Calu3 (cell line): ENCODE measurements at places on chromosomes 6 and 20. TPM values are rescaled to one million over a fixed set of nuclear protein-coding genes. Genes with fewer than 3 reads are reported as not detected.

- DNase-seq = no peak
- no peak overlapping the region for H3K27ac ChIP-seq
- H3K36me3 ChIP-seq = no peaks in the 10 kb centered on the region
- no peaks in the 10 kb centered on the region for H3K27me3 ChIP-seq
Observed at GRCh38 chr6:44024574-44025219, 102.6 kb downstream of the MRPL14 start.

- H3K36me3 ChIP-seq = no peaks in the 10 kb centered on the region
- no peak overlapping the region for H3K4me3 ChIP-seq
- no peak for DNase-seq
- no peaks in the 10 kb centered on the region for H3K27me3 ChIP-seq
- no peak overlapping the region for H3K27ac ChIP-seq
Observed at GRCh38 chr6:107237992-107238660, 122.8 kb upstream of the BEND3 start.

DNA sequence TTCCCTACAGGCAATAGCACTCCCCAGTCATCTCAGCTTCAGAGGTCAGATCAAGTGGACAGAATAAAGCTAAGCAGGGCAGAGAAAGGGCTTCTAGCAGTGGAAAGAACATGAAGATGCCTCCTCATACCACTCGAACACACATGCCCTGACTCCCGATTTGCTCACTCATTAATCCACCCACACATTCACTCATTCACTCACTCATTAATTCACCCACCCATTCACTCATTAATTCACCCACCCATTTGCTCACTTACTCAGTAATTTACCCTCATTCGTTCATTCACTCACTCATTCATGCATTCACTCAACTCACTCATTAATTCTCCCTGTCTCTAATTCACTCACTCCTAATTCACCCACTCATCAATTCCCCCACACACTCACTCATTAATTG lies 43.9 kb downstream of the HNF4A start:
- peaks cover 55% of the 10 kb centered on the region for H3K4me1 ChIP-seq
- no peak for DNase-seq
- no peak overlapping the region for H3K4me3 ChIP-seq
- H3K27me3 ChIP-seq = no peaks in the 10 kb centered on the region
- H3K36me3 ChIP-seq = peaks cover 2% of the 10 kb centered on the region

- H3K4me3 ChIP-seq = peak within 1 kb of the TSS; percentile 66
- H3K4me1 ChIP-seq = peaks cover 10% of the 10 kb centered on the region
- peaks cover 4% of the 10 kb centered on the region for H3K36me3 ChIP-seq
- H3K27ac ChIP-seq = no peak within 1 kb of the TSS
- peak; percentile 8 for DNase-seq
- H3K27me3 ChIP-seq = peaks cover 83% of the 10 kb centered on the region
Observed at GRCh38 chr20:1001911-1002681, at the start of gene RSPO4. RSPO4 (minus strand) TSS chr20:1002311; CDS start chr20:1002164, 147 bp downstream.

GRCh38 chr6:52503851-52504781 lies 72.7 kb downstream of the TRAM2 start:
- H3K27ac ChIP-seq = peak overlapping the region; percentile 25
- peaks cover 20% of the 10 kb centered on the region for H3K36me3 ChIP-seq
- H3K27me3 ChIP-seq = no peaks in the 10 kb centered on the region
- peak overlapping the region; percentile 28 for H3K4me3 ChIP-seq

DNA sequence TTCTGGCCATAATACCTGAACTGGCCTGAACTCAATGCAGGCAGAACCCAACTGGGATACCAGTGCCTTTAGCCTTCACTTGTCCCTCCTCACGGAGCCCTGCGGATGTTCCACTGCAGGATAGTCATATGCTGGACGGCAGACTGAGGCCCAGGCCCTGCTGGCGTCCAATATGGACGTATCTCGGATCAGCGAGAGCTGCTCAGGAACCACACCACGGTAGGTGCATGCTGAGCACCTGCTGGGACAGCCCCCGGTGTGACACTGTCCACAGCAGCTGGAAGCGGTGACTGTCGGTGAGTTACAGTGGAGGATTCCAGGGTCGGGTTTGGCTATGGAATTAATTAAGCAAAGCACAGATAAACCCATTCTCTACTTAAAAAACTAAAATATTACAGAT lies 48.7 kb downstream of the PSMG4 start:
- H3K27ac ChIP-seq = no peak overlapping the region
- DNase-seq = no peak
- H3K27me3 ChIP-seq = peaks cover 52% of the 10 kb centered on the region
- no peaks in the 10 kb centered on the region for H3K4me1 ChIP-seq
- H3K36me3 ChIP-seq = no peaks in the 10 kb centered on the region

GRCh38 chr6:150366118-150366778 lies 2.6 kb upstream of the IYD start:
- H3K27me3 ChIP-seq = no peaks in the 10 kb centered on the region
- DNase-seq = no peak
- peaks cover 9% of the 10 kb centered on the region for H3K4me1 ChIP-seq
- H3K27ac ChIP-seq = no peak overlapping the region
- H3K36me3 ChIP-seq = peaks cover 4% of the 10 kb centered on the region

DNA sequence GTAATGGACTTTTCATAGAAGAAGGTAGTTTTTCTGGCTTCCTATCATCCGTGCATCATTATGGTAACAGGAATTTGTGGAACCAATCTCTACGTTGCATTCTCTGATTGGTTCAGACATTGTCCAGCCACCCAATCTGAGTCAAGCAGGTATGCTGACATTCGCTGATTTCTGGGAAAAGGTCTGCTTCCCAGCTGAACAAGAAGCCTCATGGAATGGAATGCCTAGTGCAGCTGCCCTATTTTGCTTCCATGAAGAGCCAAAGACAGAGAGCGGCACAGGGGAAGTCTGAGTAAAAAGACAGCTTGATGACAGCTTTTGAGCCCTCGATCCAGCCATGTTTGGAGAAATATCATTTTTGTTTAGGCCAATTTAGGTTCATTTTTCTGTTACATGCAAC lies 38.5 kb upstream of the TXLNB start:
- H3K36me3 ChIP-seq = no peaks in the 10 kb centered on the region
- H3K27me3 ChIP-seq = no peaks in the 10 kb centered on the region
- no peak overlapping the region for H3K27ac ChIP-seq
- no peak for DNase-seq

DNA sequence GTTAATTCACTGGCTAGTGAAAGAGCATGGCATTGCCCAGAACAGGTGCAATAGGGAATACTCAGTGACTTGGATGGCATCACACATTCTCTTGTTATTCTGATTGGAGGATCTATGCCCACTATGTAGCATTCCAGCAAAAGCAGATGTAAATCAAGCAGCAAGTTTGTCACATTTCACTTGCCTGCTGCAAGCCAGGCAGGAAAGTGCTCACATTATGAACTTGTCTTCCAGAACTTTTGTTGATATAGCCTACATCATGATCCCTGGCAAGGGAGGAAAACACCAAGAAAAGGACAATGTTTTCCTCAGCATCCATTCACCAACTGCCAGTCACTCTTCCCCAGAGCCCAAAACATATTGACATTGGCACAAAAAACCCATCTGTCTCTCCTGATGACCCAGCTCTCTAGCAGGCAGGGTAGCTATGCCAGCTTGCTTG lies 77.8 kb downstream of the ARHGAP18 start:
- no peak overlapping the region for H3K27ac ChIP-seq
- peaks cover 20% of the 10 kb centered on the region for H3K4me1 ChIP-seq
- no peak overlapping the region for H3K4me3 ChIP-seq

GRCh38 chr6:22006795-22007194 lies 290.0 kb downstream of the PRL start:
- H3K4me3 ChIP-seq = no peak overlapping the region
- no peaks in the 10 kb centered on the region for H3K4me1 ChIP-seq
- no peak overlapping the region for H3K27ac ChIP-seq

DNA sequence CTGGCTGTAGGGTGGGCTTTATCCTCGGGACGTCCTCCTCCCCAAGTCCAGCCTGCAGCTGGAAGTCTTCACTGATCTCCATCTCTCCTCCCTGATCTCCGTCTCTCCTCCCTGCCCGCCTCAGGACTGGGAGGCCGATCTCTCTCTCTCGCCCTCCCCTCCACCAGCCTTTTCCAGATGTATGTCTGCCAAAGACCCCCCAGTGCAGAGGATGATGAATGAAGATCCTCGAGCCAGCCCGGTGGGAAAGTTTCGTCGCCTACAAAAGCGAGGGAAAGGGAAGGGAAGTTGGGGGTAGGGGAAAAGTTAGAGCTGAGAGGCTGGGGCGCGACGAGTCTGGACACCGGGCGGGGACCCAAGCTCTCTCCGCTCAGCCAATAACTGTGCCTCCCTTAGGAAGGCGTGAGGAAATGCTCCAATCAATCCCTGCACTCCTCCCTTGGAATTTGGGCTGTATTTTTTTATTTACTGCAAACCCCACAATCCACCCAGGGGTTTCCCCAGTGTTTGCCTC lies 595 bp upstream of the SRF start:
- H3K27ac ChIP-seq = peak overlapping the region; percentile 90
- H3K4me3 ChIP-seq = peak overlapping the region; percentile 92
- peaks cover 34% of the 10 kb centered on the region for H3K4me1 ChIP-seq
- peaks cover 54% of the 10 kb centered on the region for H3K36me3 ChIP-seq
- H3K27me3 ChIP-seq = no peaks in the 10 kb centered on the region
- peak; percentile 85 for DNase-seq

DNA sequence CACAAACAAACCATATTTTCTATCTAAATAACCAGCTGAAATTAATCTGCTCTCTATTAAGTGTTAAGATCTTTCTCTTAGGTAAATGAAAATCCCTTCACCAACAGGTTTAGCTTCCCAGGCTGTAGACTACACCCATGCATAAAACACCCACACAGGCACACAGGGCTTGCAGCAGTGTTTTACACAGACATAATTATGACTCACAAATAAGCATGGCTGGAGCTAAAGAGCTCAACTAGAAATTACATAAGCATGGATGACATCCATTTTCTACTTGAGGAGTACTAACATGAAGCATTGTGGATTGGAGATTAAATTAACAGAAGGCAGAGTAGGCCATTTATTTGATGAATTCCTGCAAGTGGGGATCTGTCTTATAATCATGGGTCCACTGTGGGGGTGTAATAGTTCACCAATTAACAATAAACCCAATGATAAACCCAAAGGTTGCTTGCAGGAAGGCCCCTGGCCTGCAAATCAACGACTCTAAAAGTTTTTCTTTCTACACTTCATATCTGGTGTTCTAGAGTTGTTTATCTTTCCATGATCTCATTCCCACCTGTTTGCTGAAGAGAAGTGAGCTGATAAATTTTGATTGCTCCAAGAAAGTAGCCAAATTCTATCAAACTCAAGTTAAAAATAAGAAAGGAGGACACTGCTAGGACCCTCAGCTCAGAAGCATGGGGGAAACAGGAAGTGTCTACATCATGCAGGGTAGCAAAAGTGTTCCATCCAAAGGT lies 33.8 kb upstream of the E2F3 start:
- H3K4me1 ChIP-seq = no peaks in the 10 kb centered on the region
- H3K27me3 ChIP-seq = no peaks in the 10 kb centered on the region
- DNase-seq = no peak
- no peaks in the 10 kb centered on the region for H3K36me3 ChIP-seq
- H3K4me3 ChIP-seq = no peak overlapping the region
- H3K27ac ChIP-seq = no peak overlapping the region

DNA sequence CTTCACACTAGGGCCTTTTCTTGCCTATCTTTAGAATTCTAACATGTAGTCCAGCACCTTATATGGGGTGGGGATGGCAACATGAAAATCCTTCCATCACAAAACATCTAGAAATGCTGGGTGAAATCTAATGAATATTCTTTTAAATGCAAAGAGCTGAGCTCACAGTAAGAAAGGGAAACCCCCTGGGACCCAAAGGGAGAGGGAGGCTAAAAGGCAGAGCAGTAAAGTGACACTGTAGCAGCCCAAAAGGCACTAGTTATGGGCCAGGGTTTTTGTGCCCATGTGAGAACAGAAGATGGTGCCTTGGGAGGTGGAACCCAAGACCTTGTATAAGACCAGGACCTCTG lies 66.7 kb downstream of the TRAM2 start:
- peaks cover 47% of the 10 kb centered on the region for H3K4me1 ChIP-seq
- H3K36me3 ChIP-seq = peaks cover 17% of the 10 kb centered on the region
- no peak overlapping the region for H3K4me3 ChIP-seq
- H3K27ac ChIP-seq = no peak overlapping the region

- no peak overlapping the region for H3K27ac ChIP-seq
- no peak overlapping the region for H3K4me3 ChIP-seq
- peaks cover 82% of the 10 kb centered on the region for H3K36me3 ChIP-seq
- no peaks in the 10 kb centered on the region for H3K27me3 ChIP-seq
- no peak for DNase-seq
- H3K4me1 ChIP-seq = peaks cover 40% of the 10 kb centered on the region
Observed at GRCh38 chr6:42104095-42104803, 38.2 kb downstream of the C6orf132 start.

GRCh38 chr6:85580878-85581267 lies 12.8 kb downstream of the SNX14 start:
- peaks cover 25% of the 10 kb centered on the region for H3K4me1 ChIP-seq
- no peaks in the 10 kb centered on the region for H3K27me3 ChIP-seq
- peak overlapping the region; percentile 35 for H3K4me3 ChIP-seq
- peak overlapping the region; percentile 60 for H3K27ac ChIP-seq
- H3K36me3 ChIP-seq = no peaks in the 10 kb centered on the region

DNA sequence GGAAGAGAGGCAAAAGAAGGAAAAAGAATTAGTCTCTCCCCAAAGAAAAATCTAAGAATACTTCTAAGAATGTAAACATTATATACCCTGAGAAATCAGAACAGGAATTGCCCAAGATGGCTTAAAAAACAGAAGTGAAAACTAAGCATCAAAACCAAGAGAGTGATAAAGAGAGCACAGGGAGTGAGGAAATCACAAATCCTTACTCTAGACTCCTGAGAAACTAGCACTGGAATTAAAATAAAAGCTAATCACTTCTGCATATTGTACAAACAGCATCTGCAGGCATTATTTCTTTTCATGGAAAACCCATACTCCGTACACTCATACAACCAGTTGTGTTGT lies 285.7 kb downstream of the BTBD9 start:
- no peaks in the 10 kb centered on the region for H3K36me3 ChIP-seq
- no peak for DNase-seq
- no peaks in the 10 kb centered on the region for H3K4me1 ChIP-seq
- H3K4me3 ChIP-seq = no peak overlapping the region
- no peaks in the 10 kb centered on the region for H3K27me3 ChIP-seq
- H3K27ac ChIP-seq = no peak overlapping the region

- no peaks in the 10 kb centered on the region for H3K4me1 ChIP-seq
- no peaks in the 10 kb centered on the region for H3K36me3 ChIP-seq
- no peaks in the 10 kb centered on the region for H3K27me3 ChIP-seq
- no peak overlapping the region for H3K27ac ChIP-seq
- DNase-seq = no peak
Observed at GRCh38 chr6:162621246-162621645, 106.3 kb downstream of the PRKN start.

The VIP gene
- not detected in 2 replicates for total RNA-seq

The PRSS16 gene
- total RNA-seq = 29.4 and 31.3 TPM in 2 replicates

The GRM4 gene
- total RNA-seq = not detected in 2 replicates

The VSTM2L gene
- total RNA-seq = 0.71 and 2.8 TPM in 2 replicates

The VGLL2 gene
- total RNA-seq = not detected in 2 replicates

The TMEM14A gene
- 28.0 and 34.6 TPM in 2 replicates for total RNA-seq

The FANCE gene
- 10.4 and 10.9 TPM in 2 replicates for total RNA-seq

The ABHD16B gene
- 0.24 TPM in 1 of 2 replicates, not detected in the other for total RNA-seq
